ENCODE measurements at places on chromosomes 5 and 9.

DNA sequence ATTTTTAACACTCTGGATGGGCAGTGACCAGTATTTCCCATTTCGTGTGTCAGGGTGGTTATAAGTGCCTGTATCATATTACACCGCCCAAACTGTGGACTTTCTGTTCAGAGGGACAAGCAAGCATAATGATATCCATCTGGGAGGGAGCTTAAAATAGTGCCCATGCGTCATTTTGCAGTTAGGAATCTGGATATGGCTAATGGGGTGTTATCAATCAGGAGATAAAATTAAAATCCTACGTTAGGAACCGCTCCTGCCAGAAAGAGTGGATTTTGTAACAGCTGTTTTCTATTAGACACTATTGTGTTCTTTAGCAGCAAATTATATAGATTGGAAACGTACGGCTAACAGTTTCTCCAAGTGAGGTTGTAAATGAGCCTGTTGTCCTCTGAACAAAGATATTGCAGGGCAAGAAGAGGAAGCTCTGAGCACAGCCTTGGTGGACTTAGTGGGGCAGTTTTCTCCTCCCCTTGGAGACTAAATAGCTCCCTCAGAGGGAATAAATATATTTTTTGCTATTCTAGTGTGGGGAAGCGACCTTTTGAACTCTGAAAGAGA, 160.4 kb downstream of the SPATA31D1 start:
- DNase-seq: no peak

DNA sequence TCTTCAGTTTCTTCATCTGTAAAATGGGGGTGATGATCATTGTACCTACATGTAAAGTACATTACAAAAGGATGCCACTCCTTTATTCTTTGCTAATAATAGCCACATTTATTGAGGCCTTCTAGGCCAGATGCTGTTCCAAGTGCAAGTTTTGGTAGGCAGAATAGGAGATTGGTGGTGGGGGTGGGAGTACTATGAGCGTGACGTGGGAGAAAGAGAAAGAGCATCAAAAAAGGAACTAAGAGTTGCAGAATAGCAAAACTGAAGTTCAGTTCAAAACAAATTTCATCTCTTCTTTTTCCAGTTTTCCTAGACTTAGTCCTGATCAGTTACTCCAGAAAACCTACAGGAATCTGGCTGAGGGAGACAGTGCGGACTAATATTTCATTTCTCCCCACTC, 174.1 kb downstream of the SNX18 start:
- no peak for DNase-seq

DNA sequence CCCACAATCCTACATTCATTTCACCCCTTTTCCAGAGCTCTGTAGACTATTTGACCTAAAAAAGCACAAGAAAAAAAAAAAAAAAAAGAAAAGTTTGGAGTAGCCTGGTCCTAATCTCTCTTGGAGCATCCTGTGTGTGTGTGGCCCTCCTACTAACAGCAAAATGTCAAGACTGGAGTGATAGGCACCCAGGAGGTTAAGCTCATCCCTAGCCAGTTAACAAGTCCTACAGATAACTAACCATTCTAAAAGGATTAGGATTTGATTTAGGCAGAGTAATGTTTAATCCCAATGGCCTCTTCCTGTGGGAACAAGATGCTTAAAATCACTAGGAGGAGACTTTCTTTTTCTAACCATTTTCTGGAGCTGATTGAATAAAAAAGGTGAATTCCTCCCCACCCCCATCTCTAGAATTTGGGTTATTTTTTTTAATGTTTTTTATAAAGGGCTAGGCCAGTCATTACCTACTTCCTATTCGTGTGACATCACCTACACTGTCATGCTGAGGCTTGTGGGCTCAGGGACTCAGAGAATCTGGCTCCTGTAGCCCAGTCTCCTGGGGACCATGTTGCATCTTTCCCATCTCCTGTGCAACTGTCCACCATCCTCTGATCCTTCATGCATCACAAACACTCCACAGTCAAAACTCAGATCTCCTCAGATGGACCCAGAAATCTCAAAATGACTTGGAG, 43.2 kb upstream of the NR3C1 start:
- DNase-seq: no peak

GRCh38 chr9:36878986-36879982, 154.8 kb downstream of the PAX5 start:
- no peak for DNase-seq
